ENCODE measurements at places on chromosomes 7 and 10.

DNA sequence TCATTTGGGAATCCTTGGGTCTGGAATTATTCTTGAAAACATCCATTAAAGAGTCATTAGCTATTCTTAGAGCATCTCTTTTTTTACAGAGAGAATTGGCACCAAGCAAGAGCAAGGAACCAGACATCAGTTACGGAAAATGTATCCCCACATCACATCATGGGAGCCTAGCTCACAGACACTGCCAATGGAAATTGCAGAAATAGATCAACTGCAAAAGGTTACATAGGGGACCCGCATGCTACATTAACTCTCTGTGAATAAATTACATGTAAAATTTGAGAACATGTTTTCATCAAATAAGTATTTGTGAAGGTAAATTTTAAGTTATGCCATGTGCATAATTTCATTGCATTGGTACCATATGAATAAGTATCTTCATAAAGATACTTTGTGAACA, 224.8 kb downstream of the ZNF248 start:
- DNase-seq = no peak

DNA sequence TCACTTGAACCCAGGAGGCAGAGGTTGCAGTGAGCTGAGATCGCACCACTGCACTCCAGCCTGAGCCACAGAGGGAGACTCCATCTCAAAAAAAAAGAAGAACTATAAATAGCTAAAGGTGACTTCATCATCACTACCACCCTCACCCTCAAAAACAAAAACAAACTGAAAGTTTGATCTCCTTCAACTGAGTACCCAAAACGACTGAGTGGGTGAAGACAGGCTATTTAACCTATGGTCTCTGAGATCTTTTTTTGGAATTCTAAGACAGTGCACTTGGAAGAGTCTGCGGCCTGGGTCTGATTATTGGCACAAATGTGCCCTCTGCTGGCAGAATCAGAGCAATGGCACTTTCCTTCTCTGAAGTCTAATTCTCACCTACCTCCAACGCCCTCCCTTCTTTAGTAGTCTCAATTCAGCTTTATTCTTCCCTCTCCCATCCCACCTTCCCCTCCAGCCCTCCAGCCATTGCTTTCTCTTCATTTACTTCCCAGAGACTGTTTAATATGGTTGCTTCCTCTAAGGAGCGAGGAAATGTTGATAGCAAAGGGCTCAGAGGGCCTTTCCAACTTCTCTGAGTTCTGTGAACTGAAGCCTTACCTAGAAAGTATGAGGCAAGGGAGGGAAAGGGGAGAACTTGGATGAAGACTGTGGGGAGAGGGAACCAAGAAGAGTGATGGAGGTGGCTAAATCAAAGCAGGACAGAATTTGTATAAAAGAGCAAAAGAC, 2.9 kb upstream of the MYOZ1 start:
- DNase-seq = no peak

GRCh38 chr10:12685261-12686058, 316.1 kb downstream of the CCDC3 start:
- DNase-seq = no peak

GRCh38 chr10:88152728-88153133, 289.3 kb downstream of the PTEN start:
- DNase-seq = no peak

DNA sequence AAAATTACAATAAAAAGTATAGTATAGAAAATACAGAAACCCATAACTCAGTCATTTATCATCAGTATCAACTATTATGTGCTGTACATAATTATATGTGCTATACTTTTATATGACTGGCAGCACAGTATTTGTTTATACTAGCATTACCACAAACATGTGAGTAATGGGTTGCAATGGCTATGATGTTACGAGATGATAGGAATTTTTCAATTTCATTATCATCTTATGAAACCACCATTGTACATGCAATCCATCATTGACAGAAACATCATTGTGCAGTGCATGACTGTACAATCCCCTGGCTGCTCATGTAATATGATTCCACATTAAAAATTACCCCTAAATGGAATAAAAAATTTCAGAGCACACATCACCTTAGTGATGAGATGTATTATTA, 55.7 kb upstream of the TMEM229A start:
- DNase-seq = no peak

GRCh38 chr7:132376361-132377013, 199.8 kb downstream of the PLXNA4 start:
- no peak for DNase-seq

GRCh38 chr10:74921744-74922143, 95.3 kb downstream of the KAT6B start:
- no peak for DNase-seq

DNA sequence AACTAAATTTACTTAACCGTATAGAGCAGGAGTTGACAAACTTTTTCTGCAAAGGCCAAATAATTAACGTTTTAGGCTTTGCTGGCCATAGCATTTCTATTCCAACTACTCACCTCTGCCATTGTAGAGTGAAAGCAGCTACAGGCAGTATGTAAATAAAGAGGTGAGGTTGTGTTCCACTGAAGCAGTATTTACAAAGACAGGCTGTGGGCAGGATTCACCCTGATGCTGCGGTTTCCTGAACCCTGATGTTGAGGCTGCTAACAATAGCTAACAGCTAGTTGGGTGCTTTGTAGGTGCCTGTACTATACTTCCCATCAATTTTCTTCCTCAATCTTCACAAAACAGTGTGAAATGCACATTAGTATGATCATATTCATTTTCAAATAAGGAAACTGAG, 47.0 kb upstream of the LAMB1 start:
- DNase-seq = no peak

GRCh38 chr10:102633287-102633686, 11.0 kb upstream of the TRIM8 start:
- no peak for DNase-seq

Data from NCI-H1436 treated with DMSO at 0.1 percent for 48 hours (cell line).